ENCODE measurements at places on chromosomes 5 and 9.
A peak's percentile ranks its signal among the peaks of the same experiment; 100 is the strongest.

GRCh38 chr5:56023296-56023695 lies 28.5 kb upstream of the IL6ST start:
- DNase-seq: no peak

- no peak for DNase-seq
These were observed 53.9 kb downstream of the COL15A1 start for GRCh38 chr9:98997604-98998003.

GRCh38 chr9:137084526-137084925 lies 2.3 kb upstream of the MAN1B1 start:
- DNase-seq: no peak

- no peak for DNase-seq
These were observed 6.2 kb upstream of the DTWD2 start for GRCh38 chr5:118994595-118994994.

- DNase-seq: no peak
These were observed 36.5 kb upstream of the SYNPO start for GRCh38 chr5:150604010-150604409.

DNA sequence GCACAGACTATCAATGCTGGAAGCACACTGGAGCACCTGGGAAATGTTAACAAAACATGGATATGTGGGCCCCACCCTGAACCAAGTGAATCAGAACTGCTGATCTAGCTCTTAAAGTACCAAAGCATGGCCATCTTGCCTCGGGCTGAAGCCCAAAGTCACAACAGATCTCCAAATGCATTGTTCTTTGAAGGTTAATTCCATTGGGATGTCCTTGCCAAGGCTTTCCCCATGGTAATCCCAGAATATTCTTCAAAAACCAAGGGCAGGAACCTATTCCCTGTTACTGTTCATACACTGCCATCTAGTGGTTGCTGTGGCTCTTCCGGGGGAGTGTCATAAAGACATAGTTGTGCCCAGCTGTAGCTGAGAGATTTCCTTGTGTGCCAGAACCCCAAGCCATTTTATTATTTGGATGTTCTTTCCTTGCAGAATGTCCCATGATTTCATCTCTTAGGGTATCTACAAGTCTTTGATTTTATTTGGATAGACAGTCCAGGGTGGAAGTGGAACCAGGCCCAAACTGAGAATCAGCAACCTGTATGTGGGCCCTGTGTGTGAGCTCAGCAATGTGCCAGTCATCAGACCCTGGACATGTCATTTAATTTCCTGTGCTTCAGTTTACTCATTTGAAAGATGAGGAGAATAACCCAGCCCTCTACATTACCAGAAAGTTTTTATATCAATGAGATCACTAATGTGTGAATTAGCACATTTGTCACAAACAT lies 290.0 kb downstream of the ACTL7B start:
- DNase-seq: peak; percentile 44

- DNase-seq: peak; percentile 91
These were observed at the start of gene ZNF879 for GRCh38 chr5:179023528-179024189. Gene ZNF879, plus strand, starts transcription at chr5:179023804. Its CDS starts 1,201 bp downstream, at chr5:179025005.

GRCh38 chr5:140151144-140152021 lies 23.6 kb upstream of the CYSTM1 start:
- DNase-seq: no peak

DNA sequence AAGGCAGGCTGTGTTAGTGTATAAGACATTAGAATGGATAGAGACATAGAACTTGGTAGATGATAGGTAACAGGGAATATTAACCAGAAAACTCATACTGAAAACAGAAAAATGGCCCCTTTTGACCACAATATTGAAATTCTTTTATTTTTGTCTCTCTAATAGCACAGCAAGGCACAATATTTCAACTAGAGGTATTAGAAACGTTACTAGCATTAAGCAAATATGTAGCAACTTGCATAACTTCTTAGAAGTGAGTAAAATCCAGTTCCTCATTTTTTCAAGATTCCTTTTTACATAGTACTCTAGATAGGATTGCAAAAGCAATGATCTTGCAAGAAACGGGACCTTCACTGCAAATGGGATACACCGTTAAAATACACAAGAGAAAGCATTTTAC lies 102.7 kb upstream of the VCAN start:
- DNase-seq: no peak

GRCh38 chr5:150496534-150496933 lies 11.4 kb upstream of the NDST1 start:
- no peak for DNase-seq

DNA sequence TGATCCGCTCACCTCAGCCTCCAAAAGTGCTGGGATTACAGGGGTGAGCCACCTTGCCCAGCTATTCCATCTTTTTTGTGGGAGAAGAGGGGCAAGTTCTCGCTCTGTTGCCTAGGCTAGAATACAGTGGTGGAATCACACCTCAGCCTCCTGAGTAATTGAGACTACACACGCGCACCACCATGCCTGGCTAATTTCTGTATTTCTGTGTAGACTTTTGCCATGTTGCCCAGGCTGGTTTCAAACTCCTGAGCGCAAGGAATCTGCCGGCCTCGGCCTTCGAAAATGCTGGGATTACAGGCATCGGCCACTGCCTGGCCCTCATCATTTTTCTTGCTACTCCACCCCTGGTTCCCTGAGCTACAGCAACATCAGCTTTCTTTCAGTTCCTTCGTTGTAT lies 2.8 kb upstream of the NOL6 start:
- no peak for DNase-seq

- no peak for DNase-seq
These were observed 16.1 kb downstream of the GSN start for GRCh38 chr9:121283856-121284732.

DNA sequence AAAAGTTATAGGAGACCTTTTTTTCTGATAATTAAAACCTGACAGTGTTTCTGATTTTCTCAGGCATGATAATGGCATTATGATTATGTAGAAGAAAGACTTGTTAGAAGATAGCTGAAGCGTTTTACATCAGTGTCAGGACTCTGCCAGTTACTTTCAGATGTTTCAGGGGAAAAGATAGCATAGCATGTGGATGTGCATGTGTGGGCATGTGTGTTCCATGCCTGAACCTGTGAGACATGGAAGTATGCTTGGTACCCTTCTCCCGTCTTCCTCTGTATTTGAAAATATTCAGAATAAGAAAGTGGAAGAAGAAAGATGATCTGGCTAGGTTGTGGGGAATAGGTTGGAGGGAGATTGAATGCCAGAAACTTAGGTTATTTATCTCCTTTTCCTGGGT lies 113.1 kb upstream of the PCAT7 start:
- DNase-seq: no peak

DNA sequence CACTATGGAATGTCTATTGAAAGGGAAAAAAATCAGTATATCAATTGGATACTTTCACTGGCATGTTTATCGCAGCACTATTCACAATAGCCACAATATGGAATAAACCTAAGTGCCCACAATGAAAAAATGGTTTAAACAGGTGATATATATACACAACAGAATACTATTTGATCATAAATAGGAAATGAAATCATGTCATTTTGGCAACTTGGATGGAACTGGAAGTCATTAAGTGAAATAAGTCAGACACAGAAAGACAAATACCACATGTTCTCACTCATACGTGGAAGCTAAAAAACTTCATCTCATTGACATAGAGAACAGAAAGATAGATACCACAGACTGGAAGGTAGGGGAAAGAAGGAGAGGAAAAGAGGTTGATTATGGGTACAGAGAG lies 471.6 kb upstream of the FTMT start:
- no peak for DNase-seq

GRCh38 chr9:100267211-100267610 lies 85.5 kb downstream of the TEX10 start:
- DNase-seq: no peak

DNA sequence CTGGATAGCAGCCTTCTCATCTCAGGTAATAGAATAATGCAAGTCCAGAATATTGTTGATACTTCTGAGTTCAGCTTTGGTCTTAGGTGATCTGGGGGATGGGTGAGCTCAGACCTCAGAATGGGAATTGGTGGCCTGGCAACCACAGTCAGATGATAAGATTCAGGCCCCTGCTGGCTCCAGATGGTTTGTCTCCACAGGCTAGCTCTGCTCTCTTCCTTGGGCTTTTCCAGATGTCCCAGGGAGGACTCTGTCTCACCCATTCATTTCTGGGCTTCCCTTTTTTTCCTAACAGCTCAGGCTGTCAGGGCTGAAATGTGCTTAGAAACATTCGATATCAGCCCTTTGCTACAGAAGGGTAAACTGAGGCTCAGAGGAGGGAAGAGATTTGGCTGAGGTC lies 17.6 kb upstream of the TNFSF15 start:
- no peak for DNase-seq

- DNase-seq: no peak
These were observed 142.3 kb downstream of the SMARCA2 start for GRCh38 chr9:2157277-2158110.

DNA sequence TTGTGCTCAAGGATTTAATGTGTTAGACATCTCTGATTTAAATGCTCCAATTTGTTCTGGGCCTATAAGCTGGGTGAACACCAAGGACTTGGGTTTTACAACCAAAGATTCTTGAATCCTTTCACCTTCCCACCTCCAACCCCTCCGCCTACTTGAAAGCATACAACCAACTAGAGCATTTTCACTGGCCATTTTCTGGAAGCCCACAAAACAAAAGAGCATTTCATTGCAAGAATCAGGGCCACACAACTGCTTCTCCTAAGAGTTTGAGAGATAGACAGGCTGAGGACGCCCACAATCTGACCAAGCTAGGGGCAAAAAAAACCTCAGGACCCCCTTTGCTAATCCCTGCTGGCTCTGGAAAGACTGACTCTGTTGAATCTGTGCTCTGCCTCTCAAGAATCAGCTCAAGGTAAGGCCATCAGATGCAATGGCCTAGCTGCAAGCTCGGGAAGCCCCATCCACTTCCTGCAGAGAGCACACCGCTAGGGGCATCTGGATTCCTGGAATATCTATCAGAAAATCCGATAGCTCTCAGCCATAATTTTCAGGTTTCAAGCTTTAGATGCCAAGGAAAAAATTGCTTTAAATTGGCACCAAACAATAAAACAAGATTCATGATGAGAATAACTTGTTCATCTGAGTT lies 57.7 kb downstream of the RETREG1 start:
- DNase-seq: no peak

- DNase-seq: no peak
These were observed 58.8 kb downstream of the MARCHF3 start for GRCh38 chr5:126971455-126972031.

- DNase-seq: peak; percentile 74
These were observed 926.3 kb upstream of the ARRDC3 start for GRCh38 chr5:92309336-92309991.

DNA sequence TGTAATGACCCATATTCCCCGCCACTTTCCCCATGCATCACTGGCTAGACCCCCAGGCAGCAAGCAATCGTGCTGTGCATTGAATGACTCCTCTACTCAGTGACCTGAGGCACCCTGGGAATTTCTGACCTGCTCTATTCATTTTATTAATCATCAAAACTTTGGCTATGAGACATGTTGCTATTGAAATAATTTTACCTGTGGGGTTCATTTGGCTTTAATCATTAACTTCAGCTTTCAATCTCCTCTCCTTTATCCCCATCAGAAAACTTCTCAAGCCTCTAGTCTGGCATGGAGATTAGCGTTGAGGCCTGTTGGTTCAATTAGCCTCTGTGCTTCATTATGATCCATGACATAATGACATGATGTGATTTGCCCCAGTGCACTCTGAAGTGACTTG lies 429.0 kb downstream of the ZNF608 start:
- no peak for DNase-seq

GRCh38 chr9:89455356-89455824 lies 42.5 kb downstream of the SEMA4D start:
- DNase-seq: no peak

DNA sequence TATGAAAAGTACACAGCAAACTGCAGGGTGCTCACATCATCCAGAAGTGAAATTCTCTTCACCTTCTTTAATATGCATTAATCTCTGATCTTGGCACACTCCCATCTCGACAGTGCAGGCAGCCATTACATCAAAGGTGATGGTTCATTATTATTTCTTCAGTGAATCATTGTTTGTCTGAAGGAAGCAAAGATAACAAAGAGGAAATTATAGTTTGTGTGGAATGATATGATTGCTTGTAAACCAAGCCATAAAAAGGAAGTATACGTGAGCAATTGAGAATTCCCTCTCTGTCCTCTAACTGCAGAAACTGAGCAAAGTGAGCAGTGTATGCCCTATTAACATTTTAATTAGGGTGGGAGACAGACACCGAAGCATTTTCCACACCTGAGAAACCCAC lies 171.6 kb upstream of the PPP1R2B start:
- DNase-seq: no peak

GRCh38 chr5:109819878-109820277 lies 130.2 kb downstream of the MAN2A1 start:
- no peak for DNase-seq

GRCh38 chr5:120852222-120852860 lies 388.2 kb downstream of the PRR16 start:
- no peak for DNase-seq

DNA sequence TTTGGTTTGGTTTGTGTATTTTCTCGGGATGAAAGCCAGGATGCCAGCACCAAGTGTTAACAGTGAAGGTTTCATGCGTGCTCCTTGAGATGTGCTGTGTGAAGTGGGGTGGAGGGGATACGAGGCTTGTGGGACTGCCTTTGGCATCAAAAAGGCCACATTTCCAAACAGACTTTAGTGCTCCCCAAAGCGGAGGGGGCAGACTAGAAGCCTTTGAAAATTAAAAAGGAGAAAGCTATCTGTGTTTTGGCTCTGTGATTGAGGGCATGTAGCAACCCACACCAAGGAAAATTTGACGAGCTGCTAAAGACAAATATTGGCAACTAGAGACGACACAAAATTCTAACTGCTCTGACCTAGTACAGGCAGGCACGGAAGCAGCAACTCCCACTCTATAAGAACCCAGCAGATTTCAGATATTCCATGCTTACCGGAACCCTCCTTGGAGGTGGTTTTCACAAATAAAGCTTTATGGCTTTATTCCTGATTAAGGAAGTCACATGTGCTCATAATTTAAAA lies 154.5 kb downstream of the ARSB start:
- DNase-seq: no peak

DNA sequence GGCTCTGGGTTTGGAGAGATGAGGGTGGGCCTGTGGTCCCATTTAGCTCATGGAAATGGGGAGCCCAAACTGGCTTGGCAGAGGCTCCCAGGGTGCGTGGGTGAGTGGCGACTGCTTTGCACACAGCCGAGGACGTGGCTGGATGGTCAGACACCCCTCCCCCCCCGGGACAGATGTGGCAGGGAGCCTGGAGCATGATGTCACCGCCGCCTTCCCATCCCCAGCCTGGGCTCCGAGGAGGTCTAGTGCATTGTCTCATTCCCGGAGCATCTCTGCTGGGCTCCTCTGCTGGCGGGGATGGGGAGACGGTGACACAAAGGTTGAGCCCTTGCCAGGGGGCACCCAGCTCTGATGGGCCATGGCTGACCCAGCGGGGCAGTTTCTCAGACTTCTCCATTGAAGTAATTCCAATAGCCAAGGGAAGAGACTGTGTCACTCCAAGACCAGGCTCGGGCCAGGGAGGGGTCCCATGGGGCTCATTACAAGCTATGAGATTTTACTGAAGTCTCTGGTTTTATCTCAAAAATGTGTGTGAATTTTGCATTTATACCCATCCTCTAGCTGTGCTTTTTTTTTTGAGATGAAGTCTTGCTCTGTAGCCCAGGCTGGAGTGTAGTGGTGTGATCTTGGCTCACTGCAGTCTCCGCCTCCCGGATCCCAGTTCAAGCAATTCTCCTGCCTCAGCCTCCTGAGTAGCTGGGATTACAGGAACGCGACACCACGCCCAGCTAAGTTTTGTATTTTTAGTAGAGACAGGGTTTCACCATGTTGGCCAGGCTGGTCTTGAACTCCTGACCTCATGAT lies 36.1 kb downstream of the HMCN2 start:
- DNase-seq: no peak
